Fibroblast of mammary gland (primary cell): ENCODE measurements at places on chromosomes 1 and 21.
A peak's percentile ranks its signal among the peaks of the same experiment; 100 is the strongest.

DNA sequence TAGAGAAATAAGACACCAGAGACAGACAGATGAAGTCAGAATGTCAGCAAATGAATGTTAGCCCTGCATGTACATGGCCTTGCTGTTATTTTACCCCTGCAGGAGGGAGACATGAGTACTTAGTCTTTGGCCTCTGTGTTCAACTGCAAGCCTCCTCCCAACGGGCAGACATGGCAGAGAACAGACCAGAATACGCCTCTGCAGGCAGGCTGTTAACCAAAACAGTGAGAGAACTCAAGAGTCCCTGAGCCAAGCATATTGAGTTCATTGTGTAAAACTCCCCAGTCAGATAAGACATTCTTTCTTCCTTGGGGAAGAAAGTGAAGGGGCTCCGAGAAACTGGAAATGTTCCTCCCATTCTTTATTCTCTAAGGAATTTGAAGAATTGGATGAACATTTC, 150.9 kb downstream of the PHTF1 start:
- DNase-seq: no peak

- no peak for DNase-seq
These were observed 371.4 kb downstream of the KIF26B start for GRCh38 chr1:245526141-245526540.

DNA sequence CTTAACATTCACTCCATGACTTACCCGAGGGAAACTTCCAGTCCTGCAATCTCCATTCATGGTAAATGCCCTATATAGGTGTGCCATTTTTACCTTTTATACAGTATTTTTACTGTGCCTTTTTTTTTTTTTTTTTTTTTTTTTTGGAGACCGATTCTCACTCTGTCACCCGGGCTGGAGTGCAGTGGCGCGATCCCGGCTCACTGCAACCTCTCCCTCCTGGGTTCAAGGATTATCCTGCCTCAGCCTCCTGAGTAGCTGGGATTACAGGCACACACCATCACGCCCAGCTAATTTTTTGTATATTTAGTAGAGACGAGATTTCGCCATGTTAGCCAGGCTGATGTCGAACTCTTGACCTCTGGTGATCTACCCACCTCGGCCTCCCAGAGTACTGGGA, 124.4 kb upstream of the PLPPR4 start:
- no peak for DNase-seq

DNA sequence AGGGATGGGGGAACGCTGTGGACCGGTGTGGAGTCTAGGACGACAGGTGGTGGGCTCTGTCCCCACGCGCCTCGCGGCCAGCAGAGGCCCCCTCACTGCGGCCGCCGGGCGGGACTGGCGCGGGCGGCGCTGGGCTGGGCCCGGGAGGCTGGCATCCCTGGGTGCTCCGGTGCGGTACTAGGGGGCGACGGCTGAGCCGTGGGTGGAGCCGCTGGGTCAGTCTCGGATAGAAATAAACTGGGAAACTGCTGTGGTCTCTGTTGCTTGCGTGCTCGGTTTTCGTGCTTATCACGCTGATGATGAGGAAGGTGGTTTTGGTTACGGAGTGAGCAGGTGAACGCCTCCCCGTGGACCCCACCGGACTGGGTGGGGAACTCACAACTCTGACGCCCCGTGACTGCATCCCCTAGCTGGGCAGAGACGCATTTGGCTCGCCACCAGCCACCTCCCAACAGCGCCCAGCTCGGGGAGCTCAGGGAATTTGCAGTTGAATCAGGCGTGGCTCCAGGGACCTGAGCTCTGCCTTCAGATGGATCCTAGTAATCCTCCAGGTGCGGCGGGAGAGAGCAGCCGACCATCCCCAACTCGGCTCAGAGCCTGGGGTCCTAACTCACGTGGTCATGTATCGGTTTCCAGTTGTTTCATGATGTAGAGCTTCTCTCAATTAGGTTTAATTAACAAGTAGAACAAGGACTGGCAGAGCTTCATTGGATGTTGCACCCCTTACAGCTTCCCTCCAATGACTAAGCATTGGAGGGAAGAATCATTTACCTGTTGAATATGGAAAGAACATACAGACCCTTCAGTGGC, 32.1 kb downstream of the HSD17B7 start:
- DNase-seq: peak; percentile 11

GRCh38 chr21:31732597-31733550, 956 bp upstream of the SCAF4 start:
- DNase-seq: peak; percentile 45

GRCh38 chr1:232834066-232834465, 28.9 kb downstream of the MAP10 start:
- no peak for DNase-seq

- peak; percentile 98 for DNase-seq
These were observed 141.8 kb downstream of the ZZZ3 start for GRCh38 chr1:77540501-77541161.

DNA sequence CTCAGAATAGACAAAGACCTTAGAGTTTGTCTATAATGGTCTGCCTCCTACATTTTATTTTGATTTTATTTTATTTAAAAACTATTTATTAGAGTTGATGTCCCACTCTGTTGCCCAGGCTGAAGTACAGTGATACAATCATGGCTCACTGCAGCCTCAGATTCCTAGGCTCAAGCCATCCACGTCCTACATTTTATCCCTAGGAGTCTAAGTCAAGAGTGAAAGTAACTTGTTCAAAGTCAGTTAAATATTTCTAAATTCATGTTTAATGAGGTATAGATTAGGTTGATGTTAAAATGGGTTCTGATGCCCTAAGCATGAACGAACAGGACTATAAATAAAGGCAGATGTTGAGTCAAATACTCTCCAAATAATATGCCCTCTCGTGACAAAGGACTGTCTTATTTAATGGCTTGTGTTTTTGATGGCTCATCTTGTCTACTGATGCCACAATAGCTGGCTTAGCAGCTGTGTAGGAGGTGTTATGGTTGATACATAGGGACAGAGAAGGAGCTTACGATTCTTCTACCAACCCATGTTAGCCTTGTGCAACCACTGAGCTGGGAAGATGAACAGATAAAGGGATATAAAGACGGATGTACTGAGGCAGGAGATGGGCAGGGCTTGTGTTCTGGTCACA, 66.0 kb upstream of the CR1L start:
- DNase-seq: no peak

DNA sequence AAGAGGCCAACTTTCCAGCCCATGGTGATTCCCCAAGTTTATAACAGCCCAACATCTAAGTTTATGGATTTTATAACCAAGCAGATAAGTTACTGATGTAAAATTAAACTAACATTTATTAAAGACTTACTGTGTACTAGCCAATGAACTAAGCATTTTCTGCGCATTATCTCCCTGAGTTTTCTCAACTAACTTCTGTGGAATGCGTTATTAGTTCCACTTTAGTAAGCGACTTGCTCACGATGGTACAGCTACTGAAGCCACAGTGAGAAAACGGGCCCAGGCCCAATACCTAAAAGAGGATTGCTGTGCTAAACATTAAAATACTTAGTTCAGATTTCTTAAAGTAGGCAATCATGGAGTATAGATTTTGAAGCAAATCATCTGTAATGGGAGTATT, 61.0 kb downstream of the ZBTB18 start:
- DNase-seq: no peak

DNA sequence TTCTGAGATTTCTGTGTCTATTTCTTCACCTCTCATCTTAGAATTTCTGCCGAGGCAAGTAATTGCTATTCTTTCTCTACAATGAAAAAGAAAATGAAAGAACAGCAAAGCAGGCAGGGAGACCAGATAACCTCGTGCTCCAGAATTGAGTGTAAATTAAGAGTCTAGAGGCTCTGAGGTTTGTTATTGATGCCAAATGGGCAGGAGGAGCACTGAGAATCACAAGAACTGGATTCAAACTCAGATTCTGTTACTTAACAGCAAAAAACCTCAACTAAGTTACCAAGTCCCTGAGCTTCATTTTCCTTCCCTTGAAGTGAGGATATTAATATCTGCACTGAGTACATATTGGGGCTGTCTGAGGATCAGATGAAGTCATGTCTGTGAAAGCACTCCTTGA, 5.5 kb upstream of the DDR2 start:
- no peak for DNase-seq

GRCh38 chr1:58749646-58750045, 34.2 kb downstream of the JUN start:
- DNase-seq: no peak

DNA sequence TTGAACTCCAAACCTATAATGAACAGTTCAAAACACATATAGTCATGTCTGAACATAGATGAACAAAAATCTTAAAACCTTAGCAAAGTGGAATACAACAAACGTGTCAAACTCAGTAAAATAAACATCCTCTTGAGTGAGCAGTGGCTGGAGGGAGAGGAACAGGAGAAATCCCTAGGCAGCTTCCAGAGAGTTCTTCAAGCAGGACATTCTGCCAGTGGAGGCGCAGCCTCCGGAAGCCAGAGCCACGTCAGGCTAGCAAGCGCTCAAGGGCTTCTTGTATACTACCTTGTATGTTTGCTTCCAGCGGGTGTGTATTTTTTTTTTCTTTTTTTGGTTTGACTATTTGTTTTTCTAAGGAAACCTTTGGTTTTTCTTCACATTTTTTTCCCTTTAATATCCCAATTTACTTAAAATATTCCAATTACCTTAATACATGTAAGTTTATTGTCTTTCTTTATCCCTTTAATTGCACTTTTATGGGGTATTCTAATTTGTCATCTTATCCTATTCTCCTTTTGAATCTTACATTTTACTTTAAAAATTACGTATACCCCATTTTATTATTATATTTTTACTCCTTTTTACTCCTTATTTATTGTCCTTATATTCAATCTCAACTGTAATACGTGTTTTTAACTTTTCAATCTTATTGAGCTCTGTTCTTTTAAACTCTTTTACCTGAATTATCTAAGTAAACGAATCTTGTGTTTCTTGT, 42.0 kb downstream of the COLGALT2 start:
- no peak for DNase-seq

DNA sequence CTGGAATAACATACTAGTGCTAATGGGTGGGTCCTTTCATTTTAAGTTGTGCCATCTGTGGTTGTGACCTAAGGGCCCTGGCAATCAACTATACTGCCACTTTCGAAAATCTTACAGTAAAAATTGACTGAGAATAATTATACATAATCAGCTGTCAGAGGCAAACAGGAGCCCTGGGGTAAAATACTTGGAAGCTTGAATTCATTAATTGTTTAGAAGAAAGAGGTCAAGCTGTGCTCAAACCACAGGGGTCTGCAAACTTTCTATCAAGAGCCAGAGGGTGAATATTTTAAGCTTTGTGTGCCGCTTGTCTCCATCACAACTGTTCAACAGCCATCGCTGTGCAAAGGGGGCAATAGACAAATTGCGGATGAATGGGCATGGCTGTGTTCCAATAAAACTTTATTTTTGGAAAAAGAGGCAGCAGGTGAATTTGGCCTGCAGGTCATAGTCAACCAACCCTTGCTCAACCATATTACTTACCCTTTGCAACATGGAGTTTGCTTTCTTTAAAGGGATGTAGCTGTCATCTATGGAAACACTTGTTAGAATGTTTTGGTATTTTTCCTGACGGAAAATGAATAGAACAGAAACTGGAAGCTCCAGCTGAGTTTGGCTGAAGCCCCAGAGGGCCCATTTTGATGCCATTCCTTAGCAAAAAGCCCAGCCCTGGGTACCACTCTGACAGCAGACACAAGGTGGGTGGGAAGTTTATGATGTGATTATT, 35.7 kb upstream of the USP1 start:
- DNase-seq: no peak

- no peak for DNase-seq
These were observed 49.1 kb upstream of the C1orf146 start for GRCh38 chr1:92168657-92169056.

- no peak for DNase-seq
These were observed 2.6 kb downstream of the DLGAP3 start for GRCh38 chr1:34926894-34927293.

DNA sequence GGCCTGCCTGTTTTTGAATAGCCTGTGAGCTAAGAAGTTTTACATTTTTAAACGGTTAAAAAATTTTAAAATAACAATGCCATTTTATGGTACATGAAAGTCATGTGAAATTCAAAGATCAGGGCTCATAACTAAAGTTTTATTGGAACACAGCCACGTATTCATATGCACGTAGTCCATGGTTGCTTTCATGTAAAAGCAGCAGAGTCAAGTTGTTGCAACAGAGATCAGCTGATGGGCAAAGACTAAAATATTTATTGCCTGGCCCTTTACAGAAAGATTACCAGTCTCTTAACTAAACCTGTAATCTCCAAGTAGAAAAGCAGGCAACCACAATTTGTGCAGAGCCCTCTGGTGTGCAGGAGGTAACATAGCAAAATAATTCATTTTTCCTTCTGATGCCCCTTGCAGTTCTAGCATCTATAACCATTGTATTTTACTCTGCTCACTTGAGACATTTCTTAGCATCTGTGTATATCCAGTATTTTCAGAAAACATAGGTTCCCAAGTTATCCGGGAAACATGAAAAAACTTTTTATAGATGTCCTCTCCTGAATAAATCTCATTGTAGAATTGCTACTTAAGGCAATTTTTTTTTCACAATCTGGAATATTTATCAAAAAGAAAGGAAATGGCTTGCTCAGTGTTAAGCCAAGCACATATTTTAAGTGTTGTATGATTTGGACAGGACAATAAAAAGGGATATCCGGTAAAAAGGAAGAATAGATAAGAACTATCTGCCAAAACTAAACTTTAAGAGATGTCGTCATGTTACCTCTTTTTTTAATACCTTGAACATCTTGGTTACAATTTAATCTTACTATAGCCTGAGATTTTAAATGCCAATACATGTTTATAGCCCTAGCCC, 430.8 kb downstream of the PLPP3 start:
- no peak for DNase-seq

- no peak for DNase-seq
These were observed 31.6 kb upstream of the BARHL2 start for GRCh38 chr1:90748668-90749067.

DNA sequence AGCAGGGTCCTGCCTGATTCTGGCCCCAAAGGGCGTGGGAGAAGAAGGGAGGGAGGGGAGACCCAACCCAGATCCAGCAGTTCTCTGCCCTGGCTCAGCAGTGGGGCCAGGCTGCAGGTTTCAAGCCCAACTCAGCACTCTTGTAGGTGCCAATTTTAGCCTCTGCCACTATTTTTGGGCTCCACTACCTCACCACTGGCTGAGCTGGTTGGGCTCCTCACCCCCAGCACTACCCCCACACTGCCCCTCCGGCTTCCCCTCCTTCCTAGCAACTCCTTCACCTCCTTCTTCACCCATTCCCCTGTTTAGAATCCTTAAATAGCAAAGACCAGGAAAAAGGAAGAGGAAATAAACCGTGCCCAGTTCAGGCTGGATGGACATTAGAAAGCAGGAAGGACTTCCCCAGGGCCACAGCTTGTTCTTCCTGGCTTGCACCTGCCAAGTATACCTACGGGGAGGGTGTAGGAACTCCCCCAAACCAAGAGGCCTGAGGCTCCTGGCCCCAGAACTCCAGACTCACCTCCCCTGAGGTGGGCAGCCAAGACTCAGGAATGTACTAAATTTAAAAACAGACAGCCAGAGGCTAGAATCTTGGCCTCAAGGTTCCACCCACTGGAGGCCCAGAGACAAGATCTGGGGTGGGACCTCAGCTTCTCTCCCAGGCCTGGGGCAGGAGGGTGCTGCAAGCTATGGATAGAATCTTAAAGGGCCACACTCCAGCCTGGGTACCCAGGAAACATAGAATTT, 1.4 kb upstream of the ARHGEF2 start:
- DNase-seq: no peak

- DNase-seq: peak; percentile 50
These were observed 138.1 kb upstream of the ADAMTS5 start for GRCh38 chr21:27104846-27105431.

- no peak for DNase-seq
These were observed 35.1 kb downstream of the UAP1 start for GRCh38 chr1:162596514-162597170.

GRCh38 chr1:66791621-66792610, 9.2 kb downstream of the INSL5 start:
- no peak for DNase-seq

- DNase-seq: no peak
These were observed 32.0 kb downstream of the RIMS3 start for GRCh38 chr1:40633523-40633922.
